ENCODE measurements at places on chromosomes 12 and 14.

GRCh38 chr14:77124345-77125280 is 17.0 kb downstream of the ZDHHC22 start:
- peak overlapping the region; percentile 78 for H3K27ac ChIP-seq
- peak; percentile 73 for DNase-seq
- peak overlapping the region; percentile 86 for H3K4me3 ChIP-seq
- no peaks in the 10 kb centered on the region for H3K36me3 ChIP-seq

GRCh38 chr12:46304070-46304469 is 35.2 kb upstream of the SLC38A1 start:
- peaks cover 4% of the 10 kb centered on the region for H3K27me3 ChIP-seq
- no peak overlapping the region for H3K4me3 ChIP-seq
- no peak for DNase-seq
- H3K27ac ChIP-seq, result no peak overlapping the region
- H3K36me3 ChIP-seq, result peaks cover 3% of the 10 kb centered on the region
- H3K4me1 ChIP-seq, result peaks cover 9% of the 10 kb centered on the region

DNA sequence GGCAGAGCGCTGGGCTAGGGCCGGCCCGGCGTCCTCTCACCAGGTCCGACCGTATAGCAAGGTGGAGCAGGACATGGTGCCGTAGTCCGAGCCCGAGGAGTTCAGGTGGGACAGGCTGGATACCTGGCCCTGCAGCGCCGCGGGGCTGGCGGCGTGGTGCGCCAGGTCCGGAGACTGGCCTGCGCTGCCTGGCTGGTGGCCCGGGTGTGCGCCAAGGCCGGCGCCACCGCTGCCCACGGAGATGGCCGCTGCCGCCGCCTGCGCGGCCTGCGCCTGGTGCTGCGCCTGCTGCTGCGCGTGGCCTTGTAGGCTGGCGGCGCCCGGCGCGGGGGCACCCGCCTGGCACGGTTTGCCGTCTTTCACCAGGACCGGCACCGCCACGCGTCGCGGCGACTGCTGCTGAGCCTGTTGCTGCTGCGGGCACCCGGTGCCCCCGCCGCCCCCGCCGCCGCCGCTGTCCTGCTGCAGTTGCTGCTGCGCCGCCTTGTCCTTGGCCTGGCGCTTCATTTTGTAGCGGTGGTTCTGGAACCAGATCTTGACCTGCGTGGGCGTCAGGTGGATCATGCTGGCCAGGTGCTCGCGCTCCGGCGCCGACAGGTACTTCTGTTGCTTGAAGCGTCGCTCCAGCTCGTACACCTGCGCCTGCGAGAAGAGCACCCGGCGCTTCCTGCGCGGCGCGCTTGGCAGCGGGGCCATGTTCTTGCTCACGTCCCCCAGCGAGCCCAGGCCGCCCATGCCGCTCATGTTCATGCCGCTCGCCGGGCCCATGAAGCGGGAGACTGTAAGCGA is 2.6 kb downstream of the NKX2-1 start:
- no peak overlapping the region for H3K27ac ChIP-seq
- DNase-seq, result no peak
- no peak overlapping the region for H3K4me3 ChIP-seq

- peak; percentile 35 for DNase-seq
- no peak overlapping the region for H3K4me3 ChIP-seq
- no peak overlapping the region for H3K27ac ChIP-seq
- H3K36me3 ChIP-seq, result no peaks in the 10 kb centered on the region
- H3K4me1 ChIP-seq, result peaks cover 26% of the 10 kb centered on the region
Measured at GRCh38 chr14:44961151-44961553, 595 bp downstream of the KLHL28 start.

GRCh38 chr14:77219591-77219990 is 38.0 kb downstream of the TMEM63C start:
- H3K27me3 ChIP-seq, result peaks cover 34% of the 10 kb centered on the region
- no peak overlapping the region for H3K27ac ChIP-seq
- H3K4me3 ChIP-seq, result no peak overlapping the region
- H3K36me3 ChIP-seq, result peaks cover 7% of the 10 kb centered on the region

DNA sequence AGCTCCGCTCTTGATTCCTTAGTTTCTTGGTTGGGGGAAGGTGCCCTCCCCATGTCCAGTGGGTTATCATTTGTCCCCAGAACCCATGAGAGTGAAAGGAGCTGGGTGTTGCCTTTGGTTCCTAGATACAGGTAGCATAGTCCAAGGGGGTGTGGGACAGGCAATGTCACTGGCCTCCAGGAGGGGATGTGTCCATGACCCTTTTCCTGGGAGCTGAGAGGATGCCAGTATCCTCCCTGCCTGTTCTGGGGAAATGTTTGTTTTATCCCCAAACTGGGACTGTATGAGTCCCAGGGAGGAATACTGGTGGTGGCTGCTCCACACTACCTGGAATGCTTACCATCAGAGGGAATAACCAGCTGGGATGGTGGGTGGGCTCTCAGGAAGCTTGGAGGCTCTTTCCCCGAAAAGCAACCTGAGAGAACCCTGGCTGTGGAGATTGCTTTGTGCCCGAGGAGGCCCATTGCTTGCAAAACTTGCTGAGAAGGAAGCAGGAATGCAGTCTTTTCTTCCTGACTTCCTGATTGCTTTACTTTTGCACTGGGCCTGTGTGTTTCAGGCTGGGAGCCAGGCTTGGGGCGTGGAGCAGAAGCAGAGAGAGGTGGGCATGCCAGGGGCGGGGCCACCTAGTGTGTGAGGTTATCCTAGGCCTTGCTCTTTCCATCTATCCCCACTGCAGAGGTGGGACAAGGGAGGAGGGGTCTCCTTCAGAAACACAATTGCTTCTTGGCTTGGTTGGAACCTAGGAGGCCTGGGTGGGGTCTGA is 715 bp upstream of the SLC10A1 start:
- H3K27me3 ChIP-seq, result peaks cover 37% of the 10 kb centered on the region
- no peak overlapping the region for H3K4me3 ChIP-seq
- DNase-seq, result no peak
- H3K4me1 ChIP-seq, result peaks cover 3% of the 10 kb centered on the region

DNA sequence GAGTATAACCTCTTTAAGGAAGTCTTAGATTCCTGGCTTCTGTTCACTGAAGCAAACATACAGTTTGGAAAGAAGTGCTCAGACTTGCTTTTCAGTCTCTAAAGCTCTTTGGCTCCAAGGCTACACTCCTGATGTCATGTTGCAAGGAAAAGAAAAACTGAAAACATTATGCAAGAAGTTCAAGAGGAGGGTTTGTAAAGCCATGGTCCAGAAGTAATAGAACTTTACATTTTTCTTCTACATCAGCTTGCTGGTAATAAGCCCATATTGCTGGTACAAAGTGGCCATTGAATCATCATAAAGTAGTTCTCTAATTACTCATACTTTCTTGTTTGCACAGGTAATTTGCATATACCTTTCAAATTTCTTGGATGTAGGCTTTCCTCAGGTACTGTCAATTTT is 83.6 kb downstream of the BBS10 start:
- H3K27ac ChIP-seq, result no peak overlapping the region
- no peak for DNase-seq
- no peak overlapping the region for H3K4me3 ChIP-seq
- H3K36me3 ChIP-seq, result no peaks in the 10 kb centered on the region
- peaks cover 13% of the 10 kb centered on the region for H3K27me3 ChIP-seq

- DNase-seq, result no peak
- H3K36me3 ChIP-seq, result peaks cover 3% of the 10 kb centered on the region
- H3K4me3 ChIP-seq, result no peak overlapping the region
- no peak overlapping the region for H3K27ac ChIP-seq
- no peaks in the 10 kb centered on the region for H3K4me1 ChIP-seq
Measured at GRCh38 chr14:95668235-95668772, 17.9 kb upstream of the TCL1B start.

GRCh38 chr14:99679543-99679942 is 4.6 kb upstream of the CYP46A1 start:
- H3K36me3 ChIP-seq, result no peaks in the 10 kb centered on the region
- H3K27me3 ChIP-seq, result no peaks in the 10 kb centered on the region
- H3K4me3 ChIP-seq, result no peak overlapping the region
- peaks cover 7% of the 10 kb centered on the region for H3K4me1 ChIP-seq
- no peak overlapping the region for H3K27ac ChIP-seq
- DNase-seq, result no peak

DNA sequence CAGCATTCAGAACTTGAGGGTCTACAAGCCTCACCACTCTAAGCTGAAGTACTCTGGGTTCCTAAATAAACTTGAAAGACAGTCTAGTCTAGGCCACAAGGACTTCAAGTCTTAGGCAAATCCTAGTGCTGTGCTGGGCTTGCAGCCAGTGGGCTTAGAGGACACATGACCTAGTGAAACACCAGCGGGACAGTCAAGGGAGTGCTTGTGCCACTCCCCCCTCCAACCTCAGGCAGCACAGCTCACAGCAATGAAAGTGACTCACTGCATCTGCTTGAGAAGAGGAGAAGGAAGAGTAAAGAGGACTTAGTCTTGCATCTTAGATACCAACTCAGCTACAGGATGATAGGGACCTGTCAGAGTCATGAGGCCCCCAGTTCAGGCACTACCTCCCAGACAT is 438.1 kb downstream of the IPO8 start:
- H3K27ac ChIP-seq, result no peak overlapping the region
- no peaks in the 10 kb centered on the region for H3K27me3 ChIP-seq
- no peak overlapping the region for H3K4me3 ChIP-seq
- no peaks in the 10 kb centered on the region for H3K4me1 ChIP-seq

- H3K4me3 ChIP-seq, result no peak overlapping the region
- H3K27ac ChIP-seq, result no peak overlapping the region
- H3K27me3 ChIP-seq, result peaks cover 54% of the 10 kb centered on the region
- peaks cover 3% of the 10 kb centered on the region for H3K4me1 ChIP-seq
- H3K36me3 ChIP-seq, result peaks cover 7% of the 10 kb centered on the region
Measured at GRCh38 chr12:66697404-66697803, 18.5 kb upstream of the GRIP1 start.

GRCh38 chr12:117343849-117344248 is 17.6 kb downstream of the NOS1 start:
- no peaks in the 10 kb centered on the region for H3K4me1 ChIP-seq
- H3K27ac ChIP-seq, result no peak overlapping the region
- H3K36me3 ChIP-seq, result no peaks in the 10 kb centered on the region
- DNase-seq, result no peak
- H3K27me3 ChIP-seq, result no peaks in the 10 kb centered on the region
- no peak overlapping the region for H3K4me3 ChIP-seq

DNA sequence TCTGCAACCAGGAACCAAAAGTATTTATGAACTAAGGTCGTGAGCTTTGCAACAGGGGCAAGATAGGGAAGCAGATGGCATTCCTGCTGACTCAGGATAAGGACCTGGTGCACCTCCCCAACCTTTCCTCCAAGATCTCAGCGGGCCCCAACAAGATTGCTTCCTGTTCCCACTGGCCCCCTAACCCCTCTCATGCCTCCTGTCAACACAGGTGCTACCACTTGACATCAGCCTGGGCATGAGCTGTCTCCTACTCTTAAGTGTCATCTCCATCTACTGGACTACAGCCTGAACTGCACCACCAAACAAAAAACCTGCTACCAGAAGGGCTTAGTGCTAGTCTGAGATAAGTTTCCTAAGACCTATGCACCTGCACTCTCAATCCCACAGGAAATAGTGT is 32.7 kb downstream of the MED6 start:
- no peak overlapping the region for H3K4me3 ChIP-seq
- H3K36me3 ChIP-seq, result peaks cover 16% of the 10 kb centered on the region
- no peak overlapping the region for H3K27ac ChIP-seq
- H3K4me1 ChIP-seq, result peaks cover 19% of the 10 kb centered on the region
- no peaks in the 10 kb centered on the region for H3K27me3 ChIP-seq
- no peak for DNase-seq

- H3K27ac ChIP-seq, result no peak overlapping the region
- no peaks in the 10 kb centered on the region for H3K36me3 ChIP-seq
- H3K4me3 ChIP-seq, result no peak overlapping the region
Measured at GRCh38 chr12:113779774-113780173, 186.4 kb downstream of the RBM19 start.

DNA sequence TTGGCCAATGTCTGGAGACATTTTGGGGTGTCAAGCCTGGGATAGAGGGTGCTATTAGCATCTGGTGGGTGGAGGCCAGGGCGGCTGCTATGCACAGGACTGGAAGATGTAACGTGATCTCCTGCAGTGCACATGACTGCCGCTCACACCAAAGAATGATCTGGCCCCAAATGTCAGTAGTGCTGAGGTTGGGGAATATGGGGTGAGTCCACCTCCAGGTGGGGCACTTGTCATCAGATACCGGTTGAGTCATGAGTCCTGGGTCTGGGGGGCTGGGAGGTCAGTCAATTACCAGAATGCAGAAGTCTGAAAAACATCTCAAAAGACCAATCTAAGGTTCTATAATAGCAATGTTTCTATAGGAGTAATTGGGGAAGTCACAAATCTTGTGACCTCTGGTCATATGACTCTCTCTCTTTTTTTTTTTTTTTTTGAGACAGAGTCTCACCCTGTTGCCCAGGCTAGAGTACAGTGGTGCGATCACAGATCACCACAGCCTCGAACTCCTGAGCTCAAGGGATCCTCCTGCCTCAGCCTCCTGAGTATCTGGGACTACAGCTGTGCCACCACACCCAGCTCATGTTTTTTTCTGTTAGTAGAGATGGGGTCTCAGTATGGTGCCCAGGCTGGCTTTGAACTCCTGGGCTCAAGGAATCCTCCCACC is 6.0 kb upstream of the SDSL start:
- H3K4me3 ChIP-seq, result no peak overlapping the region
- H3K27ac ChIP-seq, result no peak overlapping the region
- H3K27me3 ChIP-seq, result peaks cover 39% of the 10 kb centered on the region
- H3K4me1 ChIP-seq, result no peaks in the 10 kb centered on the region

GRCh38 chr12:98180603-98181002 is 334.8 kb upstream of the TMPO start:
- no peak overlapping the region for H3K27ac ChIP-seq
- DNase-seq, result no peak
- H3K4me3 ChIP-seq, result no peak overlapping the region
- no peaks in the 10 kb centered on the region for H3K4me1 ChIP-seq

GRCh38 chr14:86088156-86088555 is 558.2 kb downstream of the FLRT2 start:
- no peaks in the 10 kb centered on the region for H3K27me3 ChIP-seq
- H3K4me3 ChIP-seq, result no peak overlapping the region
- no peaks in the 10 kb centered on the region for H3K4me1 ChIP-seq
- DNase-seq, result no peak
- H3K27ac ChIP-seq, result no peak overlapping the region

DNA sequence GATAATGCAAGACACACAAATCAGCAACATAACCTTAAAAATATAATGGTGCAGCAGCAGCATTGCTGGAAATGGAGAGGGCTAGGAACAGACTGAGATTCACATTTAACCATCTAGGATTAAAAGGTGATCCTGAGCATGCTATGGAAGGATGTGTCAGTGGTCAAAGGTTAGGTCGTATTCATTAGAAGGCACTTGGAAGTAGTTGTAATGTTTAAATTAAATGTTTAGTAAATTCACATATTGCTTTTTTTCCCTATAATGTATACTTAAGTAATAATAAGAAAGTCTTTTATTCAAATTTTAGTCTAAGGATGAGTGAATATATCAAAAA is 368.6 kb upstream of the PDE3A start:
- no peak overlapping the region for H3K4me3 ChIP-seq
- peaks cover 2% of the 10 kb centered on the region for H3K4me1 ChIP-seq
- H3K27ac ChIP-seq, result no peak overlapping the region
- no peak for DNase-seq
- no peaks in the 10 kb centered on the region for H3K36me3 ChIP-seq

GRCh38 chr12:52914576-52915121 is 9.8 kb upstream of the KRT8 start:
- peaks cover 10% of the 10 kb centered on the region for H3K4me1 ChIP-seq
- no peaks in the 10 kb centered on the region for H3K36me3 ChIP-seq
- no peak for DNase-seq
- H3K4me3 ChIP-seq, result no peak overlapping the region
- peaks cover 29% of the 10 kb centered on the region for H3K27me3 ChIP-seq
- H3K27ac ChIP-seq, result no peak overlapping the region

Measured in T-helper 17 cell (primary cell).